ENCODE measurements at places on chromosomes 2 and 18. TPM values are rescaled to one million over a fixed set of nuclear protein-coding genes. Genes with fewer than 3 reads are reported as not detected.

- no peaks in the 10 kb centered on the region for H3K27me3 ChIP-seq
- no peak for DNase-seq
- H3K4me1 ChIP-seq: peaks cover 29% of the 10 kb centered on the region
- no peaks in the 10 kb centered on the region for H3K36me3 ChIP-seq
- H3K4me3 ChIP-seq: no peak overlapping the region
Observed at GRCh38 chr2:239005586-239005985, 157.7 kb downstream of the TWIST2 start.

DNA sequence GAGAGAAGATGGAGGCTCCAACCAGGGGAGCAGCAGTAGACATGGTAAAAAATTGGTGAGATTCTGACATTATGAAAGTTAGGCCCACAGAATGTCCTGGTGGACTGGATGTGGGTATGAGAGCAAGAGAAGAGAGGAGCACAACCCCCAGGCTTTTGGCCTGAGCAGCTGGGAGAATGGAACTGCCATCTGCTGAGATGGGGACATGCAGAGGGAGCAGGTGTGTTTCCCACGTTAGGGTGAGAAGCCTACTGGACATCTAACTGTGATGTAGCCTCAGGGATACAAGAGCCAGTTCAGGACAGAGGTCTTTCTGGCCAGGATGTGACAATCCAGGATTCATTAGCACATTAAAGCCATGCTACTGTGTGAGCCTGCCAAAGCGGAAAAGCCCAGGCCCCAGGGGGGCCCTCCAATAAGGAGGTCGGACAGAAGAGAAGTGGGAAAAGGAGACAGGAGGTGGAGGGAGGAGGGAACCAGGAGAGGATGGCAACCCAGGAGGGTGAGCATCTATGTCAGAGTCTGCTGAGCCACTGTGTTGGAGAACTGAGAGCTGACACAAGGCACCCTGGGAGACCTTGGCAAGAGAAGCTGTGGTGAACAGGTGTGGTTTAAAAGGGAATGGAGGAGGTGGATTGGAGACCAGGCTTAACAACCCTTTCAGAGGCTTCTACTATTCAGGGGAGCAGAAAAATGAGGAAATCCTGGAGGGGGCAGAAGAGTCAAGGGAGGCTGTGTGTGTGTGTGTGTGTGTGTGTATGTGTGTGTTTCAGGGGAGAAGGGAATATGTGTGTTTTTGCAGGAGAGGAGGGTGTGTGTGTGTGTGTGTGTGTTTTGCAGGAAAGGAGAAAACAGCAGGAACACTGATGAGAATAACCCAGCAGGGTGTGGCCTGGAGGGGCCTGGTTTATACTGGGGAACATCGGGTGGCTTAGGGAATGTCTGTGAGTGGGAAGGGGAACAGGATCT, 10.5 kb downstream of the CYB5A start:
- DNase-seq: peak; percentile 68
- H3K27me3 ChIP-seq: no peaks in the 10 kb centered on the region
- H3K27ac ChIP-seq: no peak overlapping the region
- H3K4me1 ChIP-seq: peaks cover 67% of the 10 kb centered on the region

DNA sequence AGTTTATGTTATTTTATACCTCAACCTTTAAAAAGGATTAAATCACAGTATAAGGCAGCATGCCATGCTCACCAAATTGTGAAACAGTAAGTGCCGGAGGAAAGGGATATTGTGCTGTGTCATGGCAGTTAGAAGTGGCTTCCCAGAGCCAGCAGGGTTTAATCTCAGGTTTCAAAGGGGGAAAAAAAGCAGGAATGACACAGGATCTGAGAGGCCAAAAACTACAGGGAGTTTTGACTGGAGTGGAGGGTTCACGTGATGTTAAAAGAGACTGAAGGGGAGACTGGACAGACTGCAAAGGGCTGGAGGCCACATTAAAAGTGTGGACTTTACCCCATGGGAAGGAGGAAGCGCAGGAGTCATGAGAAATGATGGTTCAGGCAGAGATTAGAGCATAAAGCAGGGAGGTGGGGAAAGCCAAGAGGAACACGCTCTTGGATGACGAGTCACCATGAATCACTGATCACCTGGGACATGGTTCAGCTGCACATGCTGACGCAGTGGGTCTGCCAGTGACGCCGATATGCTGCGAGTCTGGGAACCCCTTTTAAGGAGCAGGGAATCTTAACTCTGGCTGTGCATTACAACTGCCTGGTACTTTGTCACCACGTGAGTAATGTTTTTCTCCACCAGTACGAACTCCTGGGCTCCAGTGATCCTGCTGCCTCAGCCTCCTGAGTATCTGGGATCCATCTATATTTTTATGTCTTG, 6.1 kb downstream of the CHMP1B start:
- peaks cover 20% of the 10 kb centered on the region for H3K4me1 ChIP-seq
- H3K27ac ChIP-seq: peak overlapping the region; percentile 88
- no peak for DNase-seq
- H3K27me3 ChIP-seq: no peaks in the 10 kb centered on the region
- peaks cover 12% of the 10 kb centered on the region for H3K36me3 ChIP-seq

- H3K4me1 ChIP-seq: no peaks in the 10 kb centered on the region
- no peak overlapping the region for H3K27ac ChIP-seq
- no peaks in the 10 kb centered on the region for H3K27me3 ChIP-seq
Observed at GRCh38 chr2:239599299-239599698, 198.5 kb upstream of the HDAC4 start.

DNA sequence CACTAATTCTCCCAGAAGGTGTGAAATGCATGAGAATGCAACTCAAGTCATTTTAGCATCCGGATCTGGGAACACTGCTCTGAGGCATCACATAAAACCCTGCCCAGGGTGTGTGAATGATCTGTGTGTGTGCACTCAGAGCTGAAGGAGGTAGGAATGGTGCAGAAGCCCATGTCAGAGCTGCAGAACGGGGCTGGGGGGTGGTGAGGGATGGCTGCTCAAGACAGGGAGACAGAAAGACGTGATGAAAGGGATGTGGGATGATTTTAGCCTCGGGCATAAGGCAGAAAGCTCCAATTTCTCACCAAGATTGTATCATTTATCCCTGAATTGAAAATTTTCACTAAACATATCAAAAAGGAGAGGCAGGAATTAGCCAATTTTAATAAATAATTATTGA, 369.1 kb downstream of the EIPR1 start:
- H3K27ac ChIP-seq: no peak overlapping the region
- no peaks in the 10 kb centered on the region for H3K4me1 ChIP-seq
- no peaks in the 10 kb centered on the region for H3K27me3 ChIP-seq
- no peak for DNase-seq

GRCh38 chr18:12291161-12291560, 16.9 kb upstream of the TUBB6 start:
- no peak overlapping the region for H3K4me3 ChIP-seq
- no peaks in the 10 kb centered on the region for H3K36me3 ChIP-seq
- H3K27me3 ChIP-seq: no peaks in the 10 kb centered on the region
- H3K4me1 ChIP-seq: peaks cover 25% of the 10 kb centered on the region
- DNase-seq: no peak

DNA sequence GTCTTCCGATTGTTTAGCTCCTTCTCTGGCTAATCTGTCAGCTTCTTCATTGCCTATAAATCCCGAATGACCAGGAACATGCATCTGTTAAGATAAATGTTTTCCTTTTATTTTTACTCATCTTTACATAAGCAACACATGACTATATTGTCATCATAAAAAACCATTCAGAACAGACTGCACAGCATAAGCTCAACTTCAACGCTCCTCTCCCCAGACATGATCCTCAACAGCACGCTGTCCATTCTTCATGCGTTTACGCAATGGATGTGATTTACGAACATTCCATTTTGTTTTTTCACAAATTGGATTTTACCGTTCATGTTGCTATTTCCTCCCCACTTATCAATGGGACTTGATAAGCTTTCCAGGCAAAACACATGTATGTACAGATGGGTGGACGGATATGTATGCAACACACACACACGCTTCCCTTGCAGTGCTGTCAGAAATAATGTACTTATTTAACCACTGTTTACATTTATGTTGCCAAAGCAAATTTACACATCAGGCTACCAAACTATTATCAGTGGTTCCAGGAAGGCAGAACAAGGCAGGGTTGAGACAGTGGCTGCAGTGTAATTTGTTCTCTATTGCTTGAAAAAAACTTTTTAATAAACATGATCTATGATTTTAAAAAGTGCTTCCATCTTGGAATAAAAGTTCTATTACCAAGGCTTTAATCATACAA, 12.2 kb downstream of the RNASEH1 start:
- H3K36me3 ChIP-seq: peaks cover 96% of the 10 kb centered on the region
- no peaks in the 10 kb centered on the region for H3K27me3 ChIP-seq
- no peak for DNase-seq
- H3K27ac ChIP-seq: no peak overlapping the region
- H3K4me3 ChIP-seq: no peak overlapping the region

Gene TCF23
- not detected for total RNA-seq

Gene SIGLEC15
- total RNA-seq: 0.17 TPM

Gene DSEL
- 10.0 TPM for total RNA-seq

Gene STK39
- total RNA-seq: 49.1 TPM
